ENCODE measurements at places on chromosomes 1 and 21.

GRCh38 chr1:113734357-113735055 is 24.8 kb downstream of the PHTF1 start:
- no peak for DNase-seq

- no peak for DNase-seq
Observed at GRCh38 chr1:31701091-31701736, 2.6 kb downstream of the COL16A1 start.

DNA sequence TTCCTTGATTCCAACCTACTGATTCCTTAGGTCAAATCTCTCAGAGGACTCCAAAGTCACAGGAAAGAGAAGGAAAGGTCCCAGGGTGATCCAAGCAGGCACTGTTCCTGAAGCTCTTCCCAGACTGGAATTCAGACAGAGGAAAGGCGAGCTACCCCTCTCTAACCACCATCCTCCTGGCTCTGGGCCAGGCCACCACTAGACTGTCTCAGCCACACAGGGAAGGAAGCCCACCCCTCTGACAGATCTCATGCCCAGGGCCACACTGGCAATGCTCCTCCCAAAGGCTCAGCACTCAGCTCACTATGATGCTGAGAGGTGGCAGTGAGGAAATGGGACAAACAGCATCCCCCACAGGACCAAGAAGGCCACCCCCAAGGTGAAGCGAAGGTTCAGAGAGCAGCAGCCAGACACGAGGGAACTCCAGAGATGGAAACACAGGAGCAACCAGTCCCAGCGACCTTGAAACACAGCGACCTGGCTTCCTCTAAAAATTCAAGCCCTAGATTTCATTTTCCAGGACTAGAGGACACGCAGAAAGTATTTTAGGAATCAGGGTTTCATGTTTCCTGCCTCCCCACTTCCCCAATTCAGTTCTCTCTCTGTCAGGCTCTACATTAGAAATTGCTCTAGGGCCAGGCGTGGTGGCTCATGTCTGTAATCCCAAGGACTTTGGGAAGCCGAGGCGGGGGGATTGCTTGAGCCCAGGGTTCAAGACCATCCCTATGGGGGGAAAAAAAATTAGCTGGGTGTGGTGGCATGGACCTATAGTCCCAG is 18.8 kb downstream of the PIK3C2B start:
- DNase-seq = no peak

DNA sequence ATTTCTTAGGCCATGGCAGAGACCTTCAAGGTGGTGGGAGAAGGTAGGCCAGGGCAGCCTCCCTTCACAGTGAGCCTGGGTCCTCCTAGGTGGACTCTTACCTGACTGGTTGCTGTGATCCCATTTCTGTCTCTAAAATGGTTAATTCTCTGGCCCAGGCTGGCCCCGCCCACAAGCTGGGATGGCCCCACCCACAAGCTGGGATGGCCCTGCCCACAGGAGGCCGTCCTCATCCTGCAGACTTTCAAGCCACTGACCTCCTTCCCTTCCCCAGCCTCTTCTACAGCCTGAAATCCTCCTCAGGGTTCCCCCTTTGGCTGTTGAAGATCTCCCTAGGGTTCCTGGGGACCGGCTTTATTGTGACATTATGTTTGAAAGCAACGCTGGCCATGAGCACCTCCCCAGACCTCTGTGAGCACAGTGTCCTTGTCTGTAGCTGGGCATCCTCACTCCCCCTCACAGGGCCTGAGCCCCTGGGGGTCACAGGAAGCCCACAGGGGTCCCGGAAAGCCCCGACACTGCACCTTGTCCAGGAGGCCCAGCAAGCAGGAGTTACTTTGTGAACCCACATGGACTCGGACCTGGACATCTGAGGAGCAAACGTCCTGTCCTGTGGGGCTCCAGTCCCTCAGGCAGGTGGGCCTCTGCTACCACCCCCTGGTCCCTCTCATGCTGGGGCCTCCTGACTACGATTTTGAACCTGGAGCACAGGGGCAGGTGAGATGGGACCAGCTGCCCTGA is 621.7 kb downstream of the MATN1 start:
- DNase-seq = no peak

- no peak for DNase-seq
Observed at GRCh38 chr1:17233675-17234320, 15.1 kb upstream of the PADI3 start.

- DNase-seq = no peak
Observed at GRCh38 chr1:89518221-89518631, 6.4 kb upstream of the LRRC8B start.

GRCh38 chr1:92340154-92340553 is 41.3 kb downstream of the RPAP2 start:
- no peak for DNase-seq

DNA sequence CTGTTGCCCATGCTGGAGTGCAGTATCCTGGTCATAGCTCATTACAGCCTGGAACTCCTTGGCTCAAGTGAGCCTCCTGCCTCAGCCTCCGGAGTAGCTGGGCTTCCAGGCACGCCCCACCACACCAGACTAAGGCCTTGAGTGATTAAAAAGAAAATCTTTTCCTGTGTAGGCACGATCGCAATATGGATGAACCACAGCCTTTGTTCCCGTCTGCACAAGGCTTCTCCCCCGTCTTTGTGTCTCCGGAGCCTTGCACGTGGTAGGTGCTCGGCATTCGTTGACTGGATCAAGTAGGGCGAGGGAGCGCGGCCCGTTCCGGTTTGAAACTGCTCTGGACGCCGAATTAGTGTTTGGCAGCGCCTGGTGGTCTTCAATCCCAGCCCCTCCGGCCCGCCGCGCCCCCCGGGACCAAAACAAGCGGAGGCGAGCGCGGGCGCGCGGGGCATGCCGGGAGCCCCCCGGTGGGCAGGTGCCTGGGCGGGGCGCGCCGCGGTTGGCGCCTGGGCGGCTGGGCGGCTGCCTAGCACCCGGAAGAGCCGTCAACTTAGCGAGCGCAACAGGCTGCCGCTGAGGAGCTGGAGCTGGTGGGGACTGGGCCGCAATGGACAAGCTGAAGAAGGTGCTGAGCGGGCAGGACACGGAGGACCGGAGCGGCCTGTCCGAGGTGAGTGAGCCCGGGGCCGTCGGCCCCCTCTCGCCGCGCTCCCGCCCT is at the start of gene SFT2D2:
Gene SFT2D2, plus strand, starts transcription at position 529 of the 715 bp plus-strand sequence. Its CDS starts 76 bp downstream, at position 605.
- DNase-seq = peak; percentile 65

DNA sequence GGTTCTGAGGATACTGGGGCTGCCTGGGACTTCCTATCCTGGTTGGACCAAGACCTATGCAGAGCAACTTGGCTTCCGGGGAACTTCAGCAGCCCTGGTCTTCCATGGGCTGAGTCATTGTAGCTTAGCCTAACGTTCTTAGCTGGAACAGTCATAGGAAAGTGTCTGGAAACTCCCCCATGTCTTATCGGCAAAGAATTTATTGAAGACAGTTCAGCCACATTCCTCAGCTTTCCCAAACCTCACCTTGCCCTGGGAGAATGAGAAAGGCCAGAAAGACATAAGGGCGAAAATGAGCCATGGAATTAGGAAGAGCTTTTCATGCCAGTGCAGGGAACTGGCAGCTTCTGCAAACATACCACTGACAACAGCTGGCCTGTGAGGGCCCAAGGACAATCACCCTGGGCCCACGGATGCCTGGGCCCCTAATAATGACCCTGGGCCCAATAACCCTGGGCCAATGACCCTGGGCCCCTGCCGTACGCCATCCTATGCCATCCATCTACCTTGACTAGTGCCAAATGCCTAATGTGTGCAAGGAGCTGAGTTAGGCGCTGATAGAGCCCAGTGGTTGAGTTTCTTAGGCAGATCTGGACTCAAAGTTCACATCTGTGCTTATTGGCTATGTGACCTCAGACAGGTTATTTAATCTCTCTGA is 114.4 kb upstream of the GADD45A start:
- DNase-seq = no peak

- DNase-seq = no peak
Observed at GRCh38 chr1:30109853-30110252, 613.5 kb downstream of the MATN1 start.

DNA sequence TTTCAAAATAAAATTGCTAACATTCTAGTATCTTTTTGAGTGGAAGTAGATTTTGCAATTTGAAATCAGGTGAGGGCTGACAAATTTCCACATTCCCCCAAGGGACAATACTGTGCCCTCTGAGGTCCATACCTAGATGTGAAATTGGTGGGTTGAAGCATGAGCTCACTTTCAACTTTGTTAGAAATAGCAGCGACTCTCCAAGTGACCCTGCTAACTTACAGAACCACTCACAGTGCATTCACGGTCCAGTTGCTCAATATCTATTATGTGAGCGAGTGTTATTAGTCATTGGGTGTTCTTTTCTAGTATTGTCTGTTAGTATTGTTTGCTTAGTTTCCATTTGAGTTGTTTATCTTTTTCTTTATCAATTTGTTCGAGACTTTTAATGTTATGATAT is 53.6 kb upstream of the ASB17 start:
- DNase-seq = no peak

- no peak for DNase-seq
Observed at GRCh38 chr1:6287431-6287886, 26.6 kb upstream of the GPR153 start.

GRCh38 chr1:212630158-212630900 is 21.8 kb downstream of the ATF3 start:
- peak; percentile 24 for DNase-seq

DNA sequence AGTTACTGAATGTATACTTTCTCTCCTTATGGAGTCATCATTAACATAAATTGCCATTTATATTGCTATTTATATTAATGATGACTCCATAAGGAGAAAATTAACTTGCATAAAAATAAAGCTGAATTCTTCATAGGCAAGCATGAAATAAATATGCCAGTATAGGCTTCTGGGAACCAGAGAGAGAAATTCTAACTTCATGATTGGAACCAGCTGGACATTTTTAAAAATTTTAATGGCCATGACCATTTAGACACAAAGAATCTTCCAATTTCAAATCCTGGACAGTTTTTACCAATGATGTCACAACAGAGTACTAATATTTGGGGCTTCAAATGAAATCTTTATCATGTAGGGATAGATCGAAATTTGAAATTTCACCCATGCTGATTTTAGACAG is 268.7 kb downstream of the PTGER3 start:
- DNase-seq = no peak

GRCh38 chr1:12112711-12113161 is 49.6 kb downstream of the TNFRSF8 start:
- DNase-seq = no peak

GRCh38 chr1:116292929-116293725 is 79.9 kb upstream of the ATP1A1 start:
- DNase-seq = no peak

DNA sequence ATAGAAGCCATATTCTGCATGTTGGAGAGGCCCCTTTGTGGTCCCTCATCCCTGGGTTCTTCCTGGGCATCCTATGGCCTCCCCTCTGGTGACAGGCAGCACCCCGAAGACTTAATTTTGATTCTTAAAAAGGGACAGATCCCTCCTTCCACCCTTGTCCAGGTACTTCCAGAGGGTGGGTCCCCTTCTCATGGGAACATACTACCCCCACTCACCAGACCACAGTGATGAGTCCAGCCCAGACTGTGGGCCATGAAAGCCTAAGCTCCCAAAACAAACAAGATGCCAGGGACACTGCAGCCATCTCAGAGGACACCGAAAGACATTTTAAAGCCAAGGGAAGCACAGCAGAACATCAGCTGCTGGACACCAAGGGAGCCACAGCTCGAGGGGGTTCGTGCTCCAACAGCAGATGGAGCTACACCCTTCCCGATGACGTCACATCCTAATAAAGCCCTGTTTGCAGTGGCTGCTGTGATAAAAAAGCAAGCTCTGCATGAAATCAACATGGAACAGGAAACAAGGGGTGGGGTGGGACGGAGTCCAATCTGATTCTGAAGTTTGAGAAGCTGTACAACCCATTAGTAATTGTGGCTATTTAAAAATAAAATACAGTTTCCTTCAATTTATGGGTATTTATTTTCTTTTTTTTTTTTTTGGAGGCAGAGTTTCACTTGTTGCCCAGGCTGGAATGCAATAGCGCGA is 32.4 kb downstream of the GNB1 start:
- no peak for DNase-seq

GRCh38 chr1:34929497-34929852 is at the start of gene DLGAP3:
TSS of gene DLGAP3 (minus strand) at chr1:34929650. CDS start at chr1:34905383, 24,267 bp downstream.
- no peak for DNase-seq

DNA sequence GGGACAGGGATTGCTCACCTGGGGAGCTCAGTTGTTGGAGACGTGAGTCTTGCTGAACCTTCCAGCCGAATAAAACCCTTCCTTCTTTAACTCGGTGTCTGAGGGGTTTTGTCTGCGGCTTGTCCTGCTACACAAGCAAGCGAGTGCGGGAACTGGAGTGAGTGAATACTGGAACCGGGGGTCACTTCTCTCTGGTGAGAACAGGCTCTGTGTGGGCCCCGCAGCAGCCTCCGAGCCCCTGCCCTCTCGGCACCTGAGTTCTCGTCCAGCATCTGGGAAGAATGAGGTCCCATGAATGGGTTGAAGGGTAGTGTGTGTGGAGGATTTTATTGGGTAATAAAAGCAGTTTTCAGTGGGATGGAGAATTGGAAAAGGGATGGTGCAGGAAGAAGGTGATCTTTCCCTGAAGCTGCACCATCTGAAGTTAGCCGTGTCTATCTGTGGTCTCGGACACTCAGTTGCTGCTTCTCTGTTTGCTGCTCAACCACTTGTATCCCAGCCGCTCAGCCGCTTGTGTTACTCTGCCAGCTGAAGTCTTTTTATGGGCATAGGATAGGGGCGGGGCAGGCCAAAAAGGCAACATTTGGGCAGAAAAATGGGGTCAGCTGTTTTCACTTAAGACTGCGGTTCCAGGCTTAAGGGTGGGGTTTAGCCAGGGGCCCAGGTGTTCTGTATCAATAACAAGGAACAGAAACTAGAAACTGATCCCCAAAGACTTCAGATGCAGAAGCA is 450.6 kb upstream of the CAMK1G start:
- DNase-seq = no peak

GRCh38 chr1:73676186-73676585 is 521.8 kb downstream of the LRRIQ3 start:
- no peak for DNase-seq

GRCh38 chr1:54361342-54361741 is 44.9 kb downstream of the SSBP3 start:
- no peak for DNase-seq

- peak; percentile 29 for DNase-seq
Observed at GRCh38 chr21:43865540-43866259, 677 bp downstream of the AGPAT3 start.

DNA sequence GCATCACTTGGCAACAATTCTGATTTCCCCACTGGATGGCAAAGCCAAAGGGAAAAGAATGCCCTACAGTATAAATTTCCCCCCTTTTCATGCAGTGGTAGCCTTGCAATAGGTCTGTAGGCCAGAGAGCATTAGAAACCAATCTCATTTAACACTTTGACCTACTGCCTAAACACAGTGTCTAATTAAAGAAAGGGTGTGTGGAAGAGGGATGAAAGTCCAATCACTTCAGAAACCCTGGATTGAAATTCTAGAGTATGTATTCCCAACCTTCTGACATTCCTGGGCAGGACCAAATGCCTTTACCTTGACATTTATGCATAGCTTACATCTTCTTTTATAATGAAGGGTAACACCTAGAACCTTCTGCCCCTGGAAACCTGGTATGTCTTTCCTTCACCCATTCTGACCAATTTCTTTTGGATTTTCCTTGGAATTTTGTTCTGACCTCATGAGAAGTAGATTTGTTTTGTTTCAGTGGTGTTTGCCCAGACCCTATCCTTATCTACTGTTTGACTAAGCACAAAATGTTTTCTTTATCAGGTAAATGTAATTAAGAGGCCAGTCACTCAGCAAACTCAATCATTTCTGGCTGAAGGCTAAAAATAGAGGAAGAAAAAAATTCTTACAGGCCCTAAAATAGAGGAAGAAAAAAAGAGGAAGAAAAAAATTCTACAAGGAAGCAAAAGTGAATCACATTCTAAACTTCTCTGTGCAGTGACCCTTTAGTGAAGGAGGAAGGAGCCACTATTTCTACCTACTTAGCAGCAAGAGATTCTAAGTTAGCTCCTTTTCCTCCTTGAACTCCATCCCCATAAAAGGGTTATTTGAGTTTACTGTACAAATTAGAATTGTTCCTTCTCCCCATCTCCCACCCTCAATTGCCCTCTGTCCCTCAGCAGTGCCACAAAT is 129.5 kb upstream of the DSCAM start:
- no peak for DNase-seq
